ENCODE measurements at places on chromosomes 1 and 21.

- DNase-seq = no peak
Measured at GRCh38 chr1:231216498-231216897, 24.5 kb upstream of the GNPAT start.

DNA sequence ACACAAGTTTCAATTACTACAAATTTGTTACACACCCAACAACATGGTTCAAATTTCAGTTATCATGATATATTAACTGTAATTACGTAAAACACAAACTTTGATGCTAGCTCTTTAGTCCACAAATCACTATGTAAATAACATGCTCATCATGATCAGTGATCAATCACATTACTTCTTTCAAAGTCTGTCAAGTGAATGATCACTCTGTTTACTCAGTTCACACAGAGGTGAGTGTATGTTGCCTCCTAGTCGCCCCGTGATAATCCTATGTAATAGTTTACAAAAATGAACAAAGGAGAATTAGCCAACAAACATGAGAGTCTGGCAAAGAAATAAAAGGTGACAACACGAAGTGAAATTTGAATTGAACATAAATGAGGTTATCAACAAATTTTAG is 14.3 kb downstream of the EDEM3 start:
- no peak for DNase-seq

DNA sequence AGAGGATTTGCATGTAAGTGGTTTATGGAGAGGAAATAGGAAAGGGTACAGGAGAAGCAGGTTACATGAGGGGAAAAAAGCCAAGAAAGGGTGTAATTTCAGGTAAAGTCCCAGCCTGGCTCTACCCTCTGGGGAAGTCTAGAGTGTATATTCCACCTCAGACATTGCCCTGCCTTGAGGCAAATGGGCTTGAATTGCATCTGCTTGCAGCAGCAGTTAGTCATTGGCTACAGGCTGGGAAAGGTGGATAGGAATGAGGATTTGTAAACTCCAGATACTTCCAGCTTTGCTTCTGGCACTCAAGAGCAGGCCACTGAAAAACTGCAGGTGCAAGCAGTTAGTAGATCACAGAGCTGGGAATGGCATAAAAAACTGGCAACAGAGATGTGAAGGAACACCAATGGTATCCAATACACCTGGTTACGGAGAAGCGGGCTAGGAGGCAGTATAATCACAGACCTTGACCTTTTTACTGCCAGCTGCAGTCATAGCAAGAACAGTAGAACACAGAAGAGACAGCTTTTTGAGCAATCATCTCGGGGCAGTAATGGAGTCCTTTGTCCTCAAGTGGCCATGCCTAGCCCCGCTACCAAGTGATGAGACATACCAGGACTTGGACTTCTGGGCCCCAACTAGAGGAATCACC is 226.9 kb upstream of the NRIP1 start:
- no peak for DNase-seq

GRCh38 chr1:147574401-147574800 is 33.1 kb downstream of the BCL9 start:
- no peak for DNase-seq

DNA sequence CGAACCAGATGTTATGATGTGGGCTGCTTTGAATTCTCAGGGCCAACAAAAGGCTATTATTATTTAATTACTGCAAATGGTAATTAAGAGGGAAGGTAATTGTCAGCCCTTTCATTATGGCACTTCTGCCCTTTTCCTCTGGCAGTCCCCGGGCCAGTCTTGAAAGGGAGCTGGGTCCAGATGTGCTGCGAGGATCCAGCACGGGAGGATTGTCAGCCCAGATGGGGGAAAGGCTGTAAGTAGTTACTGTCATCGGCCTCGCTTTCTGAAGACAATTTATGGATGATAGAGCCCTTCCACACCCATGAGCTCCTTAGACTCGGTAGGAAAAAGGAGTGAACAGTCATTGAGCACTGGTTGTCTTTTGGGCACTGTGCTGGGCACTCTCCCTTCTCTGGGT is 8.7 kb upstream of the ZNF362 start:
- DNase-seq = no peak

GRCh38 chr1:94286864-94287437 is 49.6 kb upstream of the ARHGAP29 start:
- DNase-seq = no peak

- DNase-seq = no peak
Measured at GRCh38 chr21:44800103-44800502, 1.5 kb downstream of the UBE2G2 start.

- peak; percentile 2 for DNase-seq
Measured at GRCh38 chr1:63198871-63199394, 123.4 kb upstream of the FOXD3 start.

- no peak for DNase-seq
Measured at GRCh38 chr1:53507116-53507820, 48.1 kb downstream of the DMRTB1 start.

- no peak for DNase-seq
Measured at GRCh38 chr1:174000371-174000770, 21.8 kb downstream of the RC3H1 start.

- no peak for DNase-seq
Measured at GRCh38 chr1:70205071-70205433, 327 bp downstream of the LRRC40 start.

All from frontal cortex (tissue), 4 donors.